ENCODE measurements at places on chromosomes 4 and X.

DNA sequence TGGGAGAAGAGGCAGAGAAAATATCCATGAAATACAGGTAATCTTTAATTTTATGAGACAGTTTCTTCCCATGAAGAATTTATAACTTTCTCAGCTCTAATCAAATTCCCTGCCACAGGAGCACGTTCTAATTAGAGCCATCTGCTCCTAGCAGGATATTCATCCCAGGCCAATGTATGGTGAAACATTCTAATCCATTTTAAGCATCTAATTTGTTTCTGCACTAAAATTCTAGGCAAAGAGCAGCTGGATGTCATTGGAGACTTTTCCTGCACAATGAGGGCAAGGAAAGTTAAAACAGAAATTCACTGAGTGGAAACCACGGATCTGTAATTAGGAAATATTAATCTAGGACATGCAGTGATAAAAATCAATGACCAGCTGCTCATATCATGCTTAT, 107.7 kb upstream of the ZFP42 start:
- DNase-seq, result no peak

DNA sequence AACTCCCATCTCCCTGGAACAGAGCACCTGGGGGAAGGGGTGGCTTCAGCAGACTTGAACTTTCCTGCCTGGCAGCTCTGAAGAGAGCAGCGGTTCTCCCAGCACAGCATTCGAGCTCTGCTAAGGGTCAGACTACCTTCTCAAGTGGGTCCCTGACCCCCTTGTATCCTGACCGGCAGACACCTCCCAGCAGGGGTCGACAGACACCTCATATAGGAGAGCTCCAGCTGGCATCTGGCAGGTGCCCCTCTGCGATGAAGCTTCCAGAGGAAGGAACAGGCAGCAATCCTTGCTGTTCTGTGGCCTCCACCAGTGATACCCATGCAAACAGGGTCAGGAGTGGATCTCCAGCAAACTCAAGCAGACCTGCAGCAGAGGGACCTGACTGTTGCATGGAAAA, 244.1 kb upstream of the RASGEF1B start:
- DNase-seq, result no peak

- no peak for DNase-seq
Measured at GRCh38 chr4:112888622-112889021, 160.8 kb upstream of the ANK2 start.

DNA sequence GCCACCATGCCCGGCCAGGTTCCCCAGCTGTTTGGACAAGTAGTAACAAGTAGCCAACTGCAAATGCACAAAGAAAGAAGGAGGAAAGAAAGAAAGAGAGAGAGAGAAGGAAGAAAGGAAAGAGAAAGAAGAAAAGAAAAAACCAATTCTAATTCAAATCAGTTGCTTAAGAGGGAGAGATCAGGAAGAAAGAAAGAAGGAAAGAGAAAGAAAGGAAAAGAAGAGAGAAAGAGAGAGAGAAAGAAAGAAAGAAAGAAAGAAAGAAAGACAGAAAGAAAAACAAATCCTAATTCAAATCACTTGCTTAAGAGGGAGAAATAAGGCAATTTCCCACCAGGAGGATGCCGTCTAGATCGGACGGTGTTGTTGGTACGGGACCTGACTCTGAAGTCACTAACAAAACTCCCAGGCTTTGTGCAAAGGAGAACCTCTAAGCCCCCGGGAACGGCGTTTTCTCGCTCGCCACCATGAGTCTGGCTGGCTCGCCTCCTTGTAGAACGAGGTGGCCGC, 95.5 kb upstream of the PPP2R3B start:
- DNase-seq, result no peak

DNA sequence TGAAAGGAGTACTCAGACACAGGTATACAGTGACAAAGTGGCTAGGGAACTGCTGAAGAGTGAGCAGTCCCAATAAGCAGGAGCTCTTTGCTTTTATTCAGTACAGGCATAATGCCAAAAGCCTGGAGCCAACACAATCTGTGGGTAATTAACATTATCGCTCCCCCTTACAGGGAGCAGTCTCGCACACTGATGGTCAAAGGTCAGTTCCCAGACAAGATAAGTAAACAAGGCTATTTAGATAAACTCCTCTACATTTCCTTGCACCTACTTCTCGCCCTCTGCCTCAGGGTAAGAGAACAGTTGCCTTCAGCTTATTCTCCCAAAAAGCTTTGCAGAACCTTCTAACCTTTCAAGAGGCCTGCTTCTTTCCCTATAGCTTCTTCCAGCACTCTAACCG, 73.9 kb upstream of the TAF9B start:
- no peak for DNase-seq

DNA sequence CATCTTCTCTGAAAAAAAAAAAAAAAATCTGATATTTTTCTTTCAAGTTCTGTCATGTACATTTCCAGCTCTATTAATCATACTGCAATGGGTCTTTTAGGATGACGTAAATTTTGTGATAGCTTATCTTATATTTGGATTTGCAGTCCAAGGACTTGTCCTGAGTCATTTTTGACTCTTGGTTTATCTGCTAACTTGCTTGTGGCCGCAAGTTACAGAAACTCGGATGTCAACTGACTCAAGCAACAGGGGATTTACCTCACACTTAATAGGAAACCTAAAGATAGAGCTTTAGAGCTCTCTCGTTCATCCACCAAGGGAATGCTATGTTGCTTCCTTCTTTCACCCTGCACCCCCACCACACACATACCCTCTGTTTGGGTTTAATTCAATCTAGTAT, 1433.8 kb upstream of the TENM3 start:
- DNase-seq, result no peak

DNA sequence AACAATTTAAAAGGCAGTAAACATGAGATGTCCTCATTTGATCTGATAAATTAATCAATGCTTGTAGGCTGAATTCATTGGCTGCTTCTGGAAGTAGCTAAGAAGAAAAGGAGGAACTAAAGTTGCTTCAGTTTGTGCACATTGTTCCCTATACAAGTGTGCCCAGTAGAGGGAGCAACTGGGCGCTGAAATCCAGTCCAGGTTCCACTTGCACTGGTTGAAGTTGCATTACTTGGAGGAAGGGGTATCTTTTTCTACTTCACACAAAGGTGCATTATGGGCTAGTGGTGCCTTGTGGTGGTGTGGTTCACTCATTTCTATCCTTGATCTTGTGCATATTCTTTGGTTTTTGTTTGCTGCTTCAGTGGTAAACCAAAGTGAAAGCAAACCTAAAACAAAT, 67.9 kb upstream of the SOX3 start:
- no peak for DNase-seq
